ENCODE measurements at places on chromosomes 5 and 9.

DNA sequence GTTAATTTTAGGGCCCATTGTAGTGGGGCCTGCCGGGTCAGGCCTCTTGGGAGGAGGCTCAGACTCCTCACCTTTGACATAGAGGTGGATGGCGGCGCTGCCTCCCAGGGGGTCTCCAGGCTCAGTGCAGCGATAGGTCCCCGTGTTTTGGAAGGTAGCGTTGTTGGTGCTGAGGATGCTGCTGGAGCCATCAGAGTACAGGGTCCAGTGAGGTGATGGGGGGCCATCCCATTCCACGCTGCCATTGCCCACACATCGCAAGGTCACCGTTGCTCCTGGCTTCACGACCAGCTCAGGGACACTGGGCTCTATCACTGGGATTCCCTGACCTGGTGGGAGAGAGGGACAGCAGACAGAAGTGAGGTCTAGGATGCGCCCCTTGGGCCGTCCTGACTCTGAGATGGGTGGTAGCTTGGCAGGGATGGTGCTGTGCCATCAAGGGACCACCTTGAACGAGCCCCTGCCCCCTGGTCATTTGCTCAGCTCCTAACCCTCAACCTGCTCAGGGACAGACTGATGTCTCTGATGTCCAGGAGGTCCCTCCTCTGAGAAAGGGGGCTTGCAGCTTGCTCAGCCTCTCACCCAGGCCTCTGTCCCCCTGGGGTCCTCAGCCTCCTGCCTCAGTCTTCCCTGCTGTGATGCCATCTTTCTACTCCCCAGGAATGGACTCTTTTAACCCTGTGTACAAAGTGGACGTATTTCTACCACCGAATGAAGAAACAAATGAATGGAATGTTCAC lies 5.5 kb downstream of the CSF1R start:
- no peak for DNase-seq

- no peak for DNase-seq
These were observed 33.3 kb upstream of the RORB start for GRCh38 chr9:74463825-74464224.

GRCh38 chr5:145830594-145830993 lies 4.5 kb downstream of the PRELID2 start:
- no peak for DNase-seq

DNA sequence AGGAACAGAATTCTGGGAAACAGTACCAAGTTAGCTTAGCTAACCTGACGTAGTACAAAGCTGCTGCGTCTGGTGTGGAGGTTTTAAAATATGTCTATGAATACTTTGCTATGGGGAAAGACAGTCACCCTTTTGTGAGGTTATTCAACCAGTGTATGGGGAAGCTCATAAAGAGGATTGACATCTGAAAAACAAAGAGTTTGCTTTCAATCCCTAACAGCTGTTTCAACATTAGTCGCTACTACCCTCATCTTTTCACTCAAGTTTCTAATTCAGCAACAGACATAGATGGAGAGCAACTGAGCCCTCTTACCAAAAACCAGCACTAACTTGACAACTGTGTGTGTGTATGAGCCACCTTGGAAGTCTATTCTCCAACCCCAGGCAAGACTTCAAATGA lies 7.8 kb upstream of the MSANTD3 start:
- DNase-seq, result no peak

DNA sequence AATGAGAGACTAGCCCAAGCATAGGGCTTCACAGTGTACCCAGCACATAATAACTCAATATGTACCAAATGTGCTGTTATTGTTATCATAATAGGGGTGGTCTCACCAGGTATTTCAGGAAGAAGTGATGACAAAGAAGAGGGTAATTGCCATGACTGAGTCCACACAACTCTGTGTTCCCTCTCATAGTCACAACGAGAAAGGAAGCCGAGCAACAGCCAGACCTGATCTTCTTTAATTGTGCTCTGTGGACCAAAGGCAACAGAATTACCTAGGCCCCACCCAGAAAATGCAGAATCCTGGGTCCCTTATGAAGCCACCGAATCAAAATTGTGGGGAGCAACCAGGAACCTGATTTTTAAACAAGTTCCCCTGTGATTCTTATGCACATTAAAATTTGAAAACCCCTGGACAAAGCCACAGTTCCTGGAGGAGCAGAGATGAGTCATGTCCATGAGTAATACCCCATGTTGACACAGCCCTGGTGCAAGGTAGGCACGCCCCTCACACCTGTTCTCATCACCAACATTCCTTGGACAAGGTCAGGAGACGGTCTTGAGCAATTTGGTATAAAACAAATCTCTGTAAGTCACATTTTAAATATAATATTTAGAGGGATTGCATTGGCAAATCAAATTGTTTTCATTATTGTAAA lies 5.2 kb downstream of the FGF1 start:
- peak; percentile 79 for DNase-seq

GRCh38 chr9:26078706-26079105 lies 400.5 kb upstream of the TUSC1 start:
- no peak for DNase-seq

GRCh38 chr9:137295238-137295811 lies 6.7 kb downstream of the NRARP start:
- DNase-seq, result peak; percentile 40

DNA sequence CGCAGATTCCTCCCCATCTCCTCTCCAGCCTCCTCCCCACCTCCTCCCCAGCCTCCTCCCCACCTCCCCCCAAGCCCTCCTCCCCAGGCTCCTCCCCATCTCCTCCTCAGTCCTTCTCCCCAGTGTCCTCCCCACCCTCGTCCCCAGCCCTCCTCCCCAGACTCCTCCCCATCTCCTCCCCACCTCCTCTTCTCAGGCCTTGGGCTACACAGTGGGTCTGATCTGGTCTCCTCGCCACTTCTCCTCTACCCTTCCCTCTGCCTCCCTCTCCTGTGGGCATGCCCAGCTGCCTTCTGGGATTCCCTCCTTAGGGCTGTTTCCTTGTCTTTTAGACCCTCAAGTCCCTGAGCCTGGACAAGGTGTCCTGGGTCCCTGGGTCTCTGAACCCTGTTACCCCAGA lies 28.3 kb downstream of the CXXC5 start:
- DNase-seq, result no peak

DNA sequence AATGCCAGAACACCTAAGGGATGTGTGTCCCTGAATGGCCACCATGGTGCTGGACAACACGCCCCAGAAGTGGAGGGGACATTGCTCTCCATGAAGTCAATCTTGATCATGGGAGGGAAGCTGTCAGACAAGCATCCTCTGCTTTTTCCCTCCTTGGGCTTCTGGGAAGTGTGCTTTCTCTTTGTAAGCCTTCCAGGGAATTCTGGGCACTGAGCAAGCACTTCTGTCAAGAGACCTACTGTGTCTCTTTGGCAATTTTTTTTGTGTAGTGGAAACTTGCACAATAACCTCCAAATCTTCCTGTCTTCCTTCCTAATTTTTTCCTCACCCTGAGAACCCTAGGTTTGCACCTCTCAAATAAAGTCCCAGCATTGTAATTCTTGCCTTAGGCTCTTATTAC lies 132.0 kb downstream of the SEC61B start:
- DNase-seq, result no peak

- no peak for DNase-seq
These were observed 359.5 kb downstream of the TMEM167A start for GRCh38 chr5:82717738-82718137.

- DNase-seq, result no peak
These were observed 65.6 kb downstream of the POU5F2 start for GRCh38 chr5:93675460-93676450.

DNA sequence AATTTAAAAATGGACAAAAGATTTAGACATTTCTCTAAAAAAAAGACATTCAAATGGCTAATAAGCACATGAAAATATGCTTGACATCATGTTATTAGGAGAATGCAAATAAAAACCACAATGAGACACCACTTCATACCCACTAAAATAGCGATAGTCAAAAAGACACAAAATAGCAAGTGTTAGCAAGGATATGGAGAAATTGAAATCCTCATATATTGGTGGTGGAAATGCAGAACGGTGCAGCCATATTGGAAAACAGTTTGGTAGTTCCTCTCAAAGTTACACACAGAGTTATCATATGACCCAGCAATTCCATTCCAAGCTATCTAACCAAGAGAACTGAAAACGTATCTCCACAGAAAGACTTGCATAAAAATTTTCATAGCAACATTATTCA lies 227.5 kb upstream of the TRIM32 start:
- DNase-seq, result no peak

- no peak for DNase-seq
These were observed 256.2 kb downstream of the TAF11L14 start for GRCh38 chr5:17890501-17890900.

DNA sequence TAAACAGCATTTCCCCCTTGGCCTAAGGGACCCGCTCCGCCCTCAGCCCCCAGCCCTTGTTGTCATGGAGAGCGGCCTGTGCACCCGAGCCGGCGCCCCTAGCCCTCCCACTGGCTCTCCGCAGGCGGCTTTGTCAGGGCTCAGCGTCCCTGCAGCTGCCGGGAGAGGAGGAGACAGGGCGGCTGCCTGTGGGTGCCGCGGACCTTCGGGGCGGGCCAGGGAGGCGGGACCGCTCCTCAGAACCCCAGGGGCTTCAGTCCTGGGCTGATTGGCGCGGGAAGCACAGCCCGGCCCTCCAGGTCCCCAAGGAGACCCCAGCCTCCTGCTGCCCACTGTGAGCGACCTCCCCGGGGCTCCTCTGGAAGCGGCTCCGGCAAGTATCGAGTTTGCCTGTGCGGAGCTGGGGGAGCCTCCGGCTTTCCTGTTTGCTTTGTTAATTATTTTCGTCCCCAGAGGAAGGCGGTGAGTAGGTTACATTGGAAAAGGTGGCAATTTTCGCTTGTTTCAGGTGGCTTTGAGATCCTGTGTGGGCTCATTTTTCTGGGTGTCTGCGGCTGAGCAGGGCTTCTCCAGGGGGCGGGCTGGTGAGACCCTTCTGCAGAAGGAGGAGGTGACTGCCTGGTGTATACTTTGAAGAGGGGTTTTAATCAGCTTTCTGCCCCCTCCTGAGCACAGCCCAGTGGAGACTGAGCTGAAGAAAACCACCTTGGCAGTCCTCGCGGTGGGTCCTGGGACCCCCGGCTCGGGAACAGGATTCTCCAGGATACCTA lies at the start of gene FGD3:
FGD3 (plus strand) TSS at position 256 of the 770 bp plus-strand sequence. CDS start 28,734 bp downstream, outside the sequence.
- DNase-seq, result peak; percentile 30

DNA sequence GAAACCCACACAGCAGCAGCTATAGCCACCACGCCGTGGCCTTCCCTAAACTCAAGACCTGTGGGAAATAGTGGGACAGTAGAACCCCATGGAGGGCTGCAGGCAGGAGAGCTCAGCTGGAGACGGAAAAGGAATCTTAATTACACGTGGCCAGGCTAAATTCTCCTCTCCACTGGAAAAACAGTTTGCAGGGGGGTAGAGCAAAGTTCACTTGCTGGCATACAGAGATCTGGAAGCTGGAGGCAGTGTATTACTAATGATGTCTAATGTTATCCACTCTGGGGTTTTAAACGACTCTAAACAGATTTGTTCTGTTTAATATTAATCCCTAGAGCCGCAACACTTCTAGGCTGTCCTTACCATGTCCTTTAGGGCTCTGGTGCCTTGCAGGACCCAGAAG lies 257.1 kb downstream of the SAXO1 start:
- DNase-seq, result no peak

DNA sequence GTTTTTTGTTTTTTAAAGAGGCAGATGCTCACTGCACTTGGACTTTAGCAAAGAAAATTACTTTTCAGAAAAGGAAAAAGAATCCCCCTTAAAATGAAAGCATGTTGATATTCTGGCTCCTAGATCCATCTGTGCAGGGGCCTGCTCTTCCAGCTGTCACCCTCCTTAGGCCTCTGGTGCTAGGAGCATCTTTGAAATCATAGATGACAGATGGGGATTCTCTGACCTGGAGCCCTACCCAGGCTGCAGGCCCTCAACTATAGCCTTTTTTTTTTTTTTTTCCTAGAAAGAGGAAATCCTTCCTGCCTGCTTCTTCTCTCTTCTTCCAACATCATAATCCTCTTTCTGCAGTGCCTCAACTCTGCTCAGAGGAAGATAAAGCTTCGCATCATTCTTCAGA lies 16.3 kb upstream of the DCP2 start:
- peak; percentile 19 for DNase-seq

GRCh38 chr5:33659526-33660169 lies 218.9 kb downstream of the TARS1 start:
- DNase-seq, result no peak

DNA sequence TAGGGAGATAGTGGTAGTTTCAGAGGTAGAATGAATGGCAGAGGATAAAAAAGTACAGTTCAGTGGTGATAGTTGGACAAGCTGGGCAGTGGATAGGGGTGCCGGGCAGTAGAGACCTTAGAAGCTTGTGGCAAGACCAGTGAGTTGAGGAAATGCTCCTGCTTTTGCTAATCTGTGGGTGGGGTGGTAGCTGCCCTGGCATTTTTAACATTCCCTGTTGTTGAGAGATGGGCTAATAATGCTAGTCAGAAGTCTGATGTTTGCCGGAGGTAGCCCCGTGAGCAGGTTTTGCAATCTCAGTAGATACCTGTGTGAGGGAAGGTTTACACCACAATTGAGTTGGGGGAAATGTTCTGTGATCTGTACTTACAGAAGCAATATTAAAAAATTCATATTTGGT lies 91.1 kb downstream of the TRIO start:
- peak; percentile 41 for DNase-seq

GRCh38 chr5:38329132-38329715 lies 70.9 kb downstream of the EGFLAM start:
- DNase-seq, result peak; percentile 67

GRCh38 chr9:131959887-131960286 lies 119.8 kb downstream of the MED27 start:
- DNase-seq, result no peak

Data from ELR (cell line).